ENCODE measurements at places on chromosomes 5 and 9. TPM values are rescaled to one million over a fixed set of nuclear protein-coding genes. Genes with fewer than 3 reads are reported as not detected.

SARDH gene
- 9.5 TPM for total RNA-seq

MPDZ gene
- total RNA-seq, result 45.9 TPM

RASEF gene
- 1.5 TPM for total RNA-seq

EGFLAM gene
- 16.9 TPM for total RNA-seq

PJA2 gene
- 121 TPM for total RNA-seq
